ENCODE measurements at places on chromosomes 6 and 20.
A peak's percentile ranks its signal among the peaks of the same experiment; 100 is the strongest.

DNA sequence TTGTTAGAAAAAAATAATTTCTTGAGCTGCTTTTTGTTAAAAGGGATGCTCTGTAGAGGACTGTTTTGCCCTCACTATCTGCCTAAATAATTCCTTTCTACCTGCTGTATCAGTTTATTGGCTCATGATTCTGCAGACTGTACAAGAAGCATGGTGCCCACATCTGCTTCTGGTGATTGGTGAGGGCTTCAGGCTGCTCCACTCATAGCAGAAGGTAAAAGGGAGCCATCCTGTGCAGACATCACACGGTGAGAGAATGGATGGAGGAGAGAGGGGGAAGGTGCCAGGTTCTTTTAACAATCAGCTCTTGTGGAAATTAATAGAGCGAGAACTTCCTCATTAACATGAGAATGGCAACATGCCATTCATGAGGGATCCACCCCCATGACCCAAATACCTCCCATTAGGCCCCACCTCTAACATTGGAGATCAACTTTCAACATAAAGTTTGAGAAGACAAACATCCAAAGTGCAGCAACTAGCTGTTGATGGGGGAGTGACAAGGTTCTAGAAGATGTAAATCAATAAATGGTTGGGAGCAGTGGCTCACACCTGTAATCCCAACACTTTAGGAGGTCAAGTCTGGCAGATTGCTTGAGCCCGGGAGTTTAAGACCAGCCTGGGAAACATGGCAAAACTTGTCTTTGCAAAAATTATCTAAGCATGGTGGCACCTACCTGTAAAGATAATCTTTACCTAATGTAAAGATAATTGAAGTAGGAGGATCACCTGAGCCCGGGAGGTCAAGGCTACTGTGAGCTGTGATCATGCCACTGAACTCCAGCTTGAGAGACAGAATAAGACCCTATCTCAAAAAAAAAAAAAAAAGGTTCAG, 15.7 kb upstream of the AHCY start:
- no peak for DNase-seq

DNA sequence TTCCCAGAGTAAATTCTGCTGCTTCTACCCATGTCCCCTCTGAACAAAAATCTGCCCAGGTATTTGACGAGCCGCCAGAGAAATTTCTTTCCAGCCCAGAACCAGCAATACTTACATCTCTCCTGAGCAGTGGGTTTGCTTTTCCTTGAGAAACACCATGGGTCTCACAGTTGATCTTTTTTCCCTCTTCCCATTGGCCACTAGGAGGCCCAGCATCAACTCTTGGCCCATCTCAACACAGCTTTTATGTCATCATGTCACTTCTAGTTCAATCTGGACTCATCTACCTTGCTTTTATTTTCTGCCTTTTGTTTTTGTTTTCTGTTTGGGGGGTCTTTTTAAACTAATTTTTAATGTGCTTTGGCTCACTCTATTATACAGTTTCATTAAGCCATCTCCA, 18.8 kb downstream of the MAFB start:
- no peak for DNase-seq

GRCh38 chr20:32966881-32967781, 37.1 kb downstream of the SUN5 start:
- DNase-seq, result no peak

GRCh38 chr20:50325215-50325614, 134.6 kb downstream of the CEBPB start:
- no peak for DNase-seq

GRCh38 chr6:31272836-31273626, 1.1 kb upstream of the HLA-C start:
- DNase-seq, result no peak

DNA sequence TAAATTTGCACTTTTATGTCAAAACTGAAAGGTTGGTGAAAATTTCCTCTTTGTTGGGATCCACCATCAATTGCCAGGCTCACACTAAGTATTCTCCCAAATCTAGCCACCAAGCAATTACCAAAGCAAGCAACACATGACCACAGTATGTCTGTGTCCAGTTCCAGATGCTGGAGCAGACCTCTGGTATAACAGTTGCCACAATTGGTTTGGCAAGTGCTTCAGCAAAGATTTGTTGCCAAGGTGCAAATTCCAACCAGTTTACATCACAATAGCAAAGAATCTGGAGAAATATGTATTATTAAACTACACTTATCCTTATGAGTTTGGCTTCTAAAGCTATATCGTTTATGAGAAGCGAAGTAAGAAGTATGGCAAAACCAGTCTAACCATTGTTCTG, 6.4 kb downstream of the GTF2H5 start:
- no peak for DNase-seq

- no peak for DNase-seq
These were observed 1287.0 kb upstream of the GJE1 start for GRCh38 chr6:140845701-140846100.

DNA sequence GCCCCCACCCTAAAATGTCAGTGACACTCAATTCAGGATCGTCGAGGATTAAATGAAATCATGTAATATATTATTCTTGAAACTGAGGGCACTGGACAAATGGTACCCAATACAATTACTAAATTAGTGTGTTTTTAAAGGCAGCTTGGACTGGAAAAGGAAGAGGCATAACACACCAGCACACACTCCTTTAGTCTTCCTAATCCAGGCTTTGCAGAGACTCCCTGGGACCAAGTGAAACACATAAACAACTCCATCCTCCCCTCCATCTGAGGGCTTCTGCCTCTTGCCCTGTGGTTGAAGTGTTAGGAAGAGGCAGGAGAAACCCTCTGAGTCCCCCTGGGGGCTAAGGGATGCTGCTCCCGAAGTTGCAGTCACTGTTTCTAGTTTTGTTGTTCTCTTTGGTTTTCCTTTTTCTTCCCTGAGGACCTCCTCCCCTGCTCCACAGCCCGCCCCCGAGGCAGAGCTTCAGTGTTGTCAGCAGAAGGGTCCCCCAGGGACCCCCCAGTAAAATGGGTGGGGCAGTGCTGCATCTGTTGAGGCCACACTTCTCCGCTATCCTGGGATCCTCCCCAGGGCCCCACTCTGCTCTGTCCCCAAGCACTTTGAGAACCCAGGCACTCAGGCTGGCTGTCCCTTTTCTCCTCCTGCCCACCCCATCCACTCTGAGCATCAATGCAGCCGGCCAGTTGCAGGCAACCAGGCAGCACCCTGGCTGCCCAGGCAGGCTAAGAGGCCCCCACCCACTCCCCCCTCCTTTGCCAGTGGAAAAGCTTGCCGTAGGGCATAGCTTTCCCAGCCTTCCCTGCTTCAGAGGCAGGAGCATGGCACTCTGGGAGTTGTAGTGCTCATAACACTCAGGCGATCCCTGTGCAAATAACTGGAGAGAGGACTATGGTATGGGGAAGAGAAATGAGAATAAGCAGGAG, 5.9 kb downstream of the TMEM63B start:
- peak; percentile 87 for DNase-seq

GRCh38 chr20:8401556-8401955, 269.5 kb downstream of the PLCB1 start:
- no peak for DNase-seq

- DNase-seq, result no peak
These were observed 45.5 kb upstream of the HLA-E start for GRCh38 chr6:30443657-30444450.

DNA sequence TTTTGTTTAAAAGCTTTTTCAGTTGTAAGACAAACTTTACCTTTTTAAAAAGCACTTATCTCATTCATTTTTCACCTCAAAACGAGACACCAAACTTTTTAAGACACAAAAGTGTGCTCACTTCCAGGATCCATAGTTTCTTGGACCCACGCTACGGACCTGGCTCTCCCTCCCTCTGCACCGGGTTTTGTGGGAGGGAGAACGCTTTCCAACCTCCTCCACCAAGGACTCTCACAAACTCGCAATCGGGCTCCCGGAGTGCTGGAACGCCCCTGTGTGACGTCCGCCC, 436 bp downstream of the CAGE1 start:
- peak; percentile 30 for DNase-seq

GRCh38 chr6:72553531-72554511, 68.0 kb upstream of the KCNQ5 start:
- DNase-seq, result no peak
